ENCODE measurements at places on chromosomes 13 and 19.

DNA sequence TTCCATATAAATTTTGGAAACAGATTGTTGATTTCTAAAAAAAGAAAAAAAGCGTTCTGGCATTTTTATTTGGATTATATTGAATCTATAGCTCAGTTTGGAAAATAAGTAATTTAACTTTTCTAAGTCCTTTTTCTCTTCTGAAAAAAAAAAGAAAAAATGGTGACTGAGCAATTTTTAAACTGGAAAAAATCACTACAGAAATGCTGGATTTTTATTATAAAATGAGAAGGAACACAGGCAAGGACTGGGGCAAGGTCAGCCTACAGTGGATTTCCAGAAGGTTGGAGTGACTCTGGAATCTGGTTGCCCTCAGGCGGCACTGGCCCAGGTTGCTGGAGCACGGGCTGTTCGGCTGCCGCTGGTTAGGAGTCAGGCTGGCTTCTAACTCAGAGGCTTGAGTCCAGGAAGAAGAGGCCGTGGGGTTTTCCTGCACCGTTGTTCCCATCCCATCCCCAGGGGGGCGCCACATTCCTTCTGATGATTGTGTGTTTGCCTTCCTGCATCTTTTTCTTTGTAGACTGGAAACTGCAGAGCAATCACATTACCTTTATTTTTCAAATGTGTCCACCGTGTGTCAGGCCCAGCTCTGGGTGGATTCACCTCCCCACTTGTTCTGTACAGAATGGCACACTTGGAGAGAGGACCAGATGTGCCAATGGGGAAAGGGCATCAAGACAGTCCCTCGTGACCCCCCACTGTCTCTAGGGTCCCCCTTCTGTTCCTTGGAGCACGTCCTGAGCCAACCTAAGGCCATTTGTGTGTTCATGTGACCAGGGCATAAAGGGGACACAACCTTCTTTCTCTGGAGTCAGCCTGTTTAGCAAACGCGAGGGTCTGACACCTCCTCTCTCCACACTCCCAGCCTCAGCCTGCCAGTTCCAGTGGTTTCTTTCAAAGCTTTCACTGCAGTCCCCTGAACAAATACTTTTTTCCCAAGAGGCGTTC lies 44.5 kb upstream of the GTF3A start:
- DNase-seq, result no peak

- DNase-seq, result no peak
These were observed 186.1 kb downstream of the KATNAL1 start for GRCh38 chr13:30121244-30121643.

DNA sequence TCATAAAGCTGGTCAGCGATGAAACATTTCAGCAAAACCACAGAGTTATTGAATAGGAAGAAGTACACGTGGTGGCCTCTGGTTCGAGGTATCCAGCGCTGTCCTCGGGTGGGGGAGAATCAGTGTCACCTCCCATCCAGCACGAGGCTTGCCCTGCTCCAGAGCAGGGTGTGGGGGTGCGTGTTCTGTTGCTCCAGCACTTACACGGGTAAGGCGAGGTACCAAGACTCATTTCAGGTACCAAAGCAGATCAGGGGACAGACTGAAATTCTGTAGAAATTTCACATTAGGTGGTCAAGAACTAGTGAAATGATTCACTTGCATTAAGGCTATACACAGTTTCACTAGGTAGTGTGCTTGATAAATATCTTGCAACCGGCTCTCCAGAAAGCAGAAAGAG lies 164.2 kb upstream of the SOX1 start:
- no peak for DNase-seq

DNA sequence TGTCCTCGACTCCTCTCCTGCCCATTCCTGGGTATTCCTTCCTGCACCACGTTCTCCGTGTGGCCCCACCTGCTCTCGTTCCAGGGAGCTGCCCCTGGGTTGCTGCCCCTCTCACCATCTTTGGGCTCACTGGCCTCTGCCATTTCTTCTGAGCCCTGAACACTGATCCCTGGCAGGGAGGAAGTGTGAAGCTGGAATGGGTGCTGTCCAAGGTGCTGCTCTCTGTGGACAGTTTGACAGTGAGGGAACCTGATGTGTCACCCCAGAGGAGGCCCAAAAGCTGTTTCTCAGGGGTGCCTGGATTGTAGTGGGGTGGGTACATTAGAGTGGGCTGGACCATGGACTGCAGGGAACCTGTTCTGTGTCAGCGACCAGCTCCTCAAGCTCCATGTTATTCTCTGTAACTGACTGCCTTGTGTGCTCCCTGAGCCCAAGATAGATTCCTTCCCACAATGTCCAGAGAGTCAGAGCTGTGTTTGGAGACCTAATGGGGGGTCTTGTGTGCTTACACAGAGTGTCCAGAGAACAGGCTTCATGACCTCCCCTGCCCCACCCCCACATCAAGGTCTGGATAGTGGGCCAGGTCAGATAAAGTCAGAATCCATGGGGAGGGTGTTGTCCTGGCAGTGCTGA lies 7.2 kb upstream of the CEACAM8 start:
- DNase-seq, result peak; percentile 18

DNA sequence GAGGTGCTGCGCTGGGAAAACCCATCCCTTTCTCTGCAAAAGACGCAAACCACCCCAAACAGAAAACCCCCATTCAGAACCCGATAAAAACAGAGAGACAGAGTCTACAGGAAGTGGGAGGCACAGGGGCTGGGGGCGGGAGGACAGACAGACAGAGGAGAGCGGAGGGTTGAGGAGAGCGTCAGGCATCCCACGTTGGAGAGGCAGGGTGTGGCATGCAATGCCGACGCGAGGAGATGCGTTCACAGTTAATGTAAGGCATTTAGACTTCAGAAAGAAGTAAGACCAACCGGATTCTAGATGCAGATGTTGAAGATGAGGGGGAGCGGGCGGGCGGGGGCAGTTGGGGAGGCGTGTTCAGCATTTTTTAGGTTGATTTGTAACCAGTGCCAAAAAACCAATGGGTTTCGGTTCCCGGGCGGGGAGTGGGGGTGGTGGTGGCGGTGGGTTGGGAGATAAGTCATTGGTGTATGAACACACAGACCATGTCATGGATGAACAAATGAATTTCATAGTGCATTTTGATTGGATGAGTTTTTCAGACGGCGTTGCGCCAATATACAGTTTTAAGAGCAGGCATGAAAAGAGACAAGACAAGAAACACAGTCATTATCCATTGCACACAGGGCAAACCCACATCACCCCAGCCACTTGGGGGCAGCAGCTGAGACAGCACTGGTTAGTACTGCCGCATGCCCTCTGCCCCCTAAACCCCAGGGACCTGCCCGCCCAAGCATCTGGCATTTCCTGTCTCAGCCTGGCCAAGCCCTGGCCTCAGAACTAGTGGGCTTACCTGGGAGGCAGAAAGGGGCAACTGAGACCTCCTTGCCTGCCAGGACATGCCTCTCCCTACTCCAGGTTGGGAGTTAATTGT lies 91.3 kb downstream of the IER2 start:
- DNase-seq, result no peak

- no peak for DNase-seq
These were observed 20.4 kb downstream of the PLIN4 start for GRCh38 chr19:4497770-4498389.

DNA sequence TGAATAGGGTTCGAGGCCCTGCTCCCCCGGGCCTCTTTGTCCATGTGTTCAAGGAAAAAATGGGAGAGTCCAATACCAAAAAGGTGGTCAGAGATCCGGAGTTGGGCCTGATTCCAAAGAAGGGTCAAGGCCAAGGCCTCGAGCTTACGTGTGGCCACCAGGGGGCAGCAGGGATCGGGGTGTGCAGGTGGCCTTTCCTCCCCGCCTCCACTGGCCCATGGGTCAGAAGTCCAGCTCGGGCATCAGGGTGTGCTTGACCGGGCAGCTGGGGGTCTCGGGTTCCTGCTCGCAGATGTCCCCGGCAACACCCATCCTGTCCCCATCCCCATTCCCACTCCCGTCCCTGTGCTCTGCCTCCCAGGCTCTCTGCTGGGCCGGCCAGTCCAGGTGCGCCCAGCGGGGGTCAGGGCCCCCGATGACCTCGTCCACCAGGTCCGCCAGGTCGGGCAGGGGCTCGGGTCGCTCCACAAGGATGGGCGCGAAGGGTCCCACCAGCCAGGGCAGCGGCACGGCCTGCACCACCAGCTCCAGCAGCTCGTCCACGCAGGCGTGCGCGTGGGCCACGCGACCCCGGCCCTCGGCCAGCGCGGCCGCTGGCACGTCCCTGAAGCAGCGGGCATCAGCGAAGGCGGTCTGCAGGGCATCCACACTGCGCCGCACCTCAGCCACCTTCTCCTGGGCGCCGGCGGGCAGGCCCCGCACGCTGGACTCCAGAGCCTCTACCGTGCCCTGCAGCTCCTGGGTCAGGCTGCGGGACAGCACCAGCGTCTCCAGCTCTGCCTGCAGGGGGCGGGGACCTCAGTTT lies 5.2 kb upstream of the PLIN4 start:
- DNase-seq, result no peak

- DNase-seq, result no peak
These were observed 3.6 kb upstream of the HPN start for GRCh38 chr19:35037716-35038622.

GRCh38 chr19:47860602-47861297 lies 1.7 kb downstream of the TPRX2 start:
- no peak for DNase-seq

DNA sequence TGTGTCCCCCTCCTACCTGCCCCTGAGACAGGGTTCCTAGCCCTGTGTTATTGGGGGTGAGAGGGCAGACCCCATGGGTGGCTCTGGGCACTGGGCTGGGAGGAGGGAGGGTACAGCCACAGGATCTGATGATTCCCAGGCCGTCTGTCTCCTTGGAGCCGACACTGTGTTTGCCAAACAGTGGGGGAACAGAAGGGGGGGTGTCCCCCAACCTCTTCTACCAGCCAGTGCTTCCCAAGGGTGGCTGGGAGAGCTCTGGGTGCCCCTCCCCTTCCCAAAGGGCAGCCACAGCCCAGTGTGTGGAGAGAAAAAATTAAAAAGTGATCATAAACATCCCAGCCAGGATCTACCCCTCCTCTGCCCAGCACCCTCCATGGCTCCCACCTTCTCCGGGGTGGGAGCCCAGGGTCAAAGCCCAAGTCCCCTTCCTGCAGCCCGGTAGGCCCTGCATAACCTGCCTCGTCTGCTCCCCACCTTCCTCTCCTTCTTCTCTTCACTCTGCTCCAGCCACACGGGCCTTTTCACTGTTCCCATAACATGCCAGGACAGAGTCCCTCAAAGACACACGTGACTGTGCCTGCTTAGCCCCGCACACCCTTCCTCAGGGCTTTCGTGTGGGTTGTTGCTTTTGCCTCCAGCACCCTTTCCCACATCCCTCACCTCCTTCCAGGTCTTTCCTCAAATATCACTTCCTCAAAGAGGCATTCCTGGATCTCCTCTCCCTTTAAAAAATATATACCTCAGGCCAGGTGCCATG lies 1.4 kb upstream of the PLIN4 start:
- no peak for DNase-seq

- no peak for DNase-seq
These were observed 350.5 kb downstream of the KCNRG start for GRCh38 chr13:50365408-50366391.

DNA sequence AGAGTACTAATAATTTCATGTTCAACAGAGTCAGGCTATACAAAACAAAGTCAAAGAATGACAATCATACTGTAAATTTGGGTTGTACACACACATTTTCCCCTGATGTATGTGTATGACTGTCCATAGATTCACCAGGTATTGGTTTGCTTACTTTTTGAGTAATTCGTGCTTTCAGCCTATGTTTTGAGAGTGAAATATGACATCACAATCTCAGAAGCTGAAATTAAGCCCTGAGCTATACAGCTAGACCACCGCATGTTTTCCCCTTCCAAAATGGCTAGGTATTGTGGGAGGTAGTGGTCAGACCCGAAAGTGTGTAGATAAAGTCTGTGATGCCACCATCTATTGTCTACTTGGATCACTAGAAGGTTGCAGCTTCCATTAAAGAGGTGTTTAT lies 102.8 kb downstream of the KATNAL1 start:
- no peak for DNase-seq

DNA sequence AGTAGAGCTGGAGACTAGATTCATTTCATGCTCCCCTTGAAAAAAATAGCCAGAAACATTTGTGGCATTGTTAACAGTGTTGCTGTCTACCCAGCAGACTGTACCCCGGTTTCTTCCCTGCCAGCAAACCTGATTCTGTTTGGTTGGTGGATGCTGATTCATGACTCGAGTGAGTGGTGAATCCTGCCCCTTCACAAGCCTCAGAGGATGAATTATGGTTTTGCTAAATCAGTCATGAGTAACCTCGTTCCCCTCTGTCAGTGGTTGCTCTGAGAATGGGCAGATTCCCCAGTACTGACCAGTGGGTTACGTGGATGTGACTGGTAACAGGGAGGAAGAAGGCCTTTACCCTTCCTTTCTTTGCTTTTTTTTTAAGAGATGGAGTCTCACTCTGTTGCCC lies 10.1 kb downstream of the NLRP12 start:
- DNase-seq, result no peak

DNA sequence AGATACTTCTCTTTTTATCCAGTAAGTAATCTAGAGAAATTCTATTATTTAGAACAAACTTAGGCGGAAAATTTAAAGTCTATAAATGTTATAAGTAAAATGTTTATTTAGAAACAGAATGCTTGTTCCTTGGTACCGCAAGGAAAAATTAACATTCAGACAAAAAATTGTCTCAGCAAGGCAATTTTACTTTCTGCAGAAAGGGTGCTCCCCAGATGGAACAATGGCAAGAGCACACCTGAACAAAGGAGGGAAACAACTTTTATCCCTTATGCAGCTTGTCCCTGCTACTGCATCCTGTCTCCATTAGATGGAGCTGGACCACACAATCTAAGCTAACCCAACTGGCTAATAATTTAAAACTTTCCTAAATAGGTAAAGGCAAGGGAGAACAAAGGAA lies 6.5 kb upstream of the ZNF708 start:
- DNase-seq, result no peak

DNA sequence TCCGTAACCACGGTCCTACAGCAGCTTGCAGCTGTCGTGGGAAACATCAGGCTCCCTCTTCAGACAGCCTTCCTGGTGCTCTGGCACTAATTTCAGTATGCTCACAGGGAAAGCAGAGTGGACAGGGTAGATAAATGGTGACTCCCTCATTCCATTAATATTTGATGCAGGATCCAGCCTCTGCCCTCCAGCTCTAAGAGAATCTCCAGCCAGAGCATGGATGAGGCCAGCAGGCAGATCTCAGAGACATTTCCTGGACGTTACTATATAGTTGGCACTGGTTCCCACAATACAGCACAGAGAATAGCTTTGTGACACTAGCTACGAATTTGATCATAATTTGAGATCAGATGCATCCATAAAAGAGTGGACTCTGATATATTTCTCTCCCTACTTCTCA lies 341.4 kb downstream of the LIG4 start:
- DNase-seq, result no peak

GRCh38 chr13:47859165-47859564 lies 141.9 kb downstream of the SUCLA2 start:
- DNase-seq, result no peak

GRCh38 chr19:19202707-19203011 lies 555 bp downstream of the NR2C2AP start:
- DNase-seq, result no peak

DNA sequence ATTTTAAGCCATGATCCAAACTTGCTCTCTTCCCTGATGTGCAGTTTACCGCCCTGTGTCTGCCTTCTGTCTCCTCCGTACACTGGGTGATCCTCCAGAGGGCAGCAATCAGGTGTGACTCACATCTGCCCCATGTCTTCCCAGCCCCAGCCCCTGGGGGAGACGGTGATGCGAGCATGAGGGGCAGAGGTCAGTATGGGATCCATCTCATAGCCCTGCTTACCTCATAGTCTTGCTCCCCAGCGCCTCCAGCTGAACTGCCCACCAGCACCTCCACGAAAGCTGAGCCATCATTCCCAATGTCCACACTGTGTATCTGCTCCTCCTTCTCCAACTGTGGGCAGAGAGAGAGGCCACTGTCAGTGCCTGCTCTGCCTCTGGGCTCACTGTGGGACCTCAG lies 14.6 kb downstream of the XRCC1 start:
- peak; percentile 62 for DNase-seq

- no peak for DNase-seq
These were observed 202.5 kb upstream of the RFC3 start for GRCh38 chr13:33615436-33615835.

Data from T1000 (cell line).